ENCODE measurements at places on chromosomes 4 and X.

DNA sequence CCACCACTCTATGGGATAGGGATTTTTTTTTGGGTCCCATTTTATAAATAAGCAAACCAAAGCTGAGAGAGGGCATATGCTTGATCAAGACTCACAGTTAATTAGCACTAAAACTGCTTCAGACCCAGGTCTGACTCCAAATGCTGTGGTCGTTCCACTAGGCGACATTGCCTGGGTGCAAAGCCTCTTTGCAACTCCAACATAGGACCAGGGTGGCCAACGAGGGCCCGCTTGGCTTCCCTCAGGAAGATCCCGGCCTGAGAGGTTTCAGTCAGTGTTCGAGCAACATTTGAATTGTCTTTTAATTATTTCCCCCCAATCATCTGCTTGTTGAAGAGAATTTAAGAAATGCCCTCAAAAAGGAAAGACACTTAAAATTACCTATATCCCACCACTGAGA, 11.2 kb downstream of the PJA1 start:
- DNase-seq, result no peak

DNA sequence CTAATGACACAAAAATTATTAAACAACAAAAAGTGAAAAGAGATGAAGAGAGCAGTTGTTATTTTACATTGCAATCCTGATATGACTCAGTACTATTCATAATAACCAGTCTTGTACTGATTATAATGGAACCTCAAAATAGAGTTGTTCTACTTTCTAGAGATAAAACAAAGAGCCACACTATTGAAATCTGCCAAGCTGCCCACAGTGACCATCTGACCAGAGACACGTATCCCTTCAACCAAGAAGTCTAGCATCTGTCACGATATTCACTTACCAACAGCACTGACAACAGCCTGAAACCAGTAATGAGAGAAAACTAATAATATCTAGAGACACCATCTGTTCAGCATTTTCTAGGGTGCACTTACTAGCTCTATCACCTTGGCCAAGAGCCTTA, 466.7 kb downstream of the NKX6-1 start:
- no peak for DNase-seq

- DNase-seq, result no peak
Observed at GRCh38 chr4:118836301-118837120, 585 bp upstream of the SEC24D start.

- DNase-seq, result no peak
Observed at GRCh38 chrX:43968359-43968781, 4.8 kb downstream of the NDP start.

GRCh38 chrX:113947548-113947947, 636.3 kb upstream of the HTR2C start:
- no peak for DNase-seq

DNA sequence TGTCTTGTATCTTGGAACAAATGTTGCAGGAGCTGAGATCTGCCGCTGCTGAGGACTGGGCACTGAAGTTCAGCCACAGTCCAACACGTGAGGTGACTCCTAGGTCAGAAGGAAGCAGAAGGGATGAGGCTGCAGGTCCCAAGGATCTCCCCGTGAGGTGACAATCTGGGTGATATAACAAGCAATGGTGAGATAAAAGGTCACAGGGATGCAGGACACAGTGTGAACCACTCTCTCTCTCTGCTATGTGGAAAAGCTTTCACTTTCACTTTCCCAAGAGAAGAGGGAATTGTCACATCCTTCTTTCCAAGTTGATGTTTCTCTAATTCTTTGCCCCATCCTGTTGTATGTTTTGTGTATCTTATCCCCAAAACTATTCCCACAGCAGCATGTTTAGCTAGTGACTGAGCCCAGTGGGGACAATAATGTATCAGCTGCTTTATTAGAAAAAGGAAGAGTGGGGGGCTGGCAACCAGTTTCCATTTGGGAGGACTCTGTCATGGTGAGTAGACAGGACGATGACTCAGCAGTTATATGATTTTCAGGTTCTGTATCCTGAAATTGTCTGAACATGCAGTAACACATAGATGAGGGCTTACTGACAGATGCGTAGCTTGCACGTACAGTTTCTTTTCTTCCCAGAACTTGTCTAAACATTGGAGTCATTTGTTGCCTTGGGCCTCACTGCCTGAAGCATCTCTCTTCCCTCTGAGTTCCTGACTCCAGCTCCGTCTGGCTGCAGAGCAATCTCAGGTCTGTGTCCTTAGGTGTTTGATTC, 1415.8 kb upstream of the TENM3 start:
- DNase-seq, result no peak

GRCh38 chrX:28848707-28849106, 261.5 kb downstream of the IL1RAPL1 start:
- no peak for DNase-seq

DNA sequence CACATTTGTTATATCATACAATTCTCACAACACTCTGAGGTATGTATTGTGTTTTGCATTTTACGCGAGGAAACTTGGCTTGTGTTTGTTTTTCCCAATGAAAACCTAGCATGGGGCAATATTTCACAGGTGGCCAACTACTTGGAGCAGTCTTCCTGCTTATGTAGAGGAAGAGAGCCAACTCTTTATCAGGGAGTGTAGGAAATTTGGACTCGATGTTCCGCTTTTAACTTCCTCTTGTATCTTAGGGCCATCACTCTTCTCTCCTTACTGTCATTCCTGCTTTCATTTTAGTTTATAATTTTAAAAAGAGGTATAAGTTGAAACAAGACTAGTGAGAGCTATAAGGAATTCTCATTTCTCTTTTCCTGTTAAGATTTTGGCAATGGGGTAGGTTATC, 107.7 kb upstream of the RPS6KA3 start:
- DNase-seq, result no peak

DNA sequence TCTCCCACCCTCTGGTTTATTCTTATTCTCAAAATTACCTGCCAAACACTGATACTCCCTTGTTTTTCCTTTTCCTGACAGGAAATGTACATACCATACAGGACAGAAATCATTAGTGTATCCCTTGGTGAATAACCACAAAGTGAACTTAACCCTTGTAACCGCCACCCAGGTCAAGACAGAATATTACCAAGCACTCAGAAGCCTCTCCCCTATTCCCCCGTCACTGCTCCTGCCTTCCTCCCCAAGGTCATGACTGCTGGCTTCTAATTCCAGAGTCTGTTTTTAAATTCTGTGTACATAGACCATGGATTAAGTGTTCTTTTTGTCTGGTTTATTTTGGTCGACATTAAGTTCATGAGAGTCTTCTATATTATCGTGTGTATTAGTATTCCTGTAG, 37.7 kb downstream of the HTT start:
- DNase-seq, result no peak

DNA sequence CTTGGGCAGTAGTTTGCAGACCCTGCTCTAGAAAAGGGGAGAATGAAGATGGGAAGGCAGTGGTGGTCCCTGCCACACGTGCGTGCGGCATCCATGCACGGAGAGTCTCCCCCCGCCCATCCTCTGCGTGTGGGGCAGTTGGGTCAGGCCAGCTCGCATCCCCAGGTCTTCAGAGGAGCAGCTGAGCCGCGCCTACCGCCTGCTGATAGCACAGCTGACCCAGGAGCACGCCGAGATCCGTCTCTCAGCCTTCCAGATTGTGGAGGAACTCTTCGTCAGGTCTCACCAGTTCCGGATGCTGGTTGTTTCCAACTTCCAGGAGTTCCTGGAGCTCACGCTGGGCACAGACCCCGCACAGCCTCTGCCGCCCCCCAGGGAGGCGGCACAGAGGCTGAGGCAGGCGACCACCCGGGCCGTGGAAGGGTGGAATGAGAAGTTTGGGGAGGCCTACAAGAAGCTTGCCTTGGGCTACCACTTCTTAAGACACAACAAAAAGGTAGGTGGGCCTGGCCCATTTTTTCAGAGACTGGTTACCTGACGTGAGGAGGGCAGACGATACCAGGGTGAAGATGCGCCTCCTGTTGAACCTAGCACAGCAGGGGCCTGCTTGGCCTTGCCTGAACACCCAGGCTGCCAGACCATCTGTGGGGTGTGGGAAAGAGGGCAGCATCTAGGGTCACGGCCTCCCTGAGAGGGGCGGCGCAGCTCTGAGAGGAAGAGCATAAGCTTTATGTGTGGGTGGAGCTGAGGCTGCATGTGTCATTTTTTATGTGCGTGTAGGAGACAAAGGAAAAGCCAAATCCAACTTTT, 2.6 kb downstream of the UVSSA start:
- DNase-seq, result no peak

DNA sequence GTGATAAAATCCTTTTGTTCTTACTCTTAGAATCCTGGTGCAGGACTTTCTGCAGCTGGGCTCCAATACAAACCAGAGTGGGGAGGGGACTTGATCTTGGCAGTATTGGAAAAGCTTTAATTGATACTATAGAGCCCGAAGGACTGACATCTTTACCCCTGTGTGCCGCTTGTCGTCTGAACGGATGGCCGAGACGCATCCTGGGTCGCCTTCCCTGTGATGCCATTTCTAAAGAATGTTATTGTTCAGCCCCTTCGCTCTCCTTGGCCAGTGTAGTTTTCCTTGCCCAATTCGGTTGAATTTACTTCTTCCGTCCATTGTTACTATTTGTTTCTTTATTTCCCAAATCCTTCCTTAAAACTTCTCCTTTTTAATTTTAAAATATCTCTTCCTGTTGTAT, 80.9 kb downstream of the CLDN34 start:
- DNase-seq, result no peak

DNA sequence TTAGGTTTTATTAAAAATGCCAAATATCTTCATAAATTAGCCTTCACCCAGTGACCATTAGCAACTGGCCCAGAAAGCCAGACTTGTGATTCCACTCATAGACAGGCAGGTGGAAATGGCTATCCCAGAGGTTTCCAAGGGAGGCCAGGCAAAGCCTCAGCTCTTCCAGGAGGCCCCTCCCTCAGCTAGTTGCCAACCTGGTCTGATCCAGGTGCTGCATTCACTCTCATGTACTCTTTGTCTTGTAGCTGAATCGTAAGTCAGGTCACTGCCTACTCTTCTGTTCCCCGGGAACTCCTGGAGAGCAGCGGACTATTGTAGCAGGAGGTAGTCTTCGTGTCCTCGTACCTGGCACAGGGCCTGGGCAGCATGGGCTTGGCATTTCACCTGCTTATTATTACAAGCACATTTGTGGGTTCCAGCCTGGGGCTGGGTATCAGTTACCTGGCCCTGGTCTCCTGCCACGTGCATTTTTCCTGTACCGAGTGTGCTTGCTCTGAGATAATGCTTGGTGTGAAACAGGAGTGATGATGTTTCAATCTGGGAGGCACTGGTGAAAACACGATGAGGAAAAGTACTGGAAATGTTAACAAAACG, 101.6 kb downstream of the FAM193A start:
- DNase-seq, result no peak

GRCh38 chrX:49166914-49167739, 4.6 kb downstream of the MAGIX start:
- DNase-seq, result no peak

DNA sequence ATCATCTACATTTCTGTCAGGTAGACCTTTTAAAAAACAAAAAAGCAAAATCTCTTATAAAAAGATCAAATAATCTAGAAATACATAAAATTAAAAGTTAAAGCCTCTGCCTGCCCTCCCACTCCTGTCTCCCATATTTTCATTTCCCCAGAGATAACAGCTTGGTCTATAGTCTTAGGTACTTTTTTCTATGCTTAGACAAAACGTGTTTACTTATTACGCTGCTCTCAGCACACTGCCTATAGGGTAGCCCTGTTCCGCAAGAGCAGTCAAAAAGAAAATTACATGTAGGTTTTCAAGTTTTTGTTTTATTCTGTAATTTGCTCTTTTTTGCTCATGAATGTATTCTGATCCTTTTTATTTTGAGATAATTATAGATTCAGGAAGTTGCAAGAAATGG, 73.3 kb downstream of the TAF1 start:
- DNase-seq, result no peak

DNA sequence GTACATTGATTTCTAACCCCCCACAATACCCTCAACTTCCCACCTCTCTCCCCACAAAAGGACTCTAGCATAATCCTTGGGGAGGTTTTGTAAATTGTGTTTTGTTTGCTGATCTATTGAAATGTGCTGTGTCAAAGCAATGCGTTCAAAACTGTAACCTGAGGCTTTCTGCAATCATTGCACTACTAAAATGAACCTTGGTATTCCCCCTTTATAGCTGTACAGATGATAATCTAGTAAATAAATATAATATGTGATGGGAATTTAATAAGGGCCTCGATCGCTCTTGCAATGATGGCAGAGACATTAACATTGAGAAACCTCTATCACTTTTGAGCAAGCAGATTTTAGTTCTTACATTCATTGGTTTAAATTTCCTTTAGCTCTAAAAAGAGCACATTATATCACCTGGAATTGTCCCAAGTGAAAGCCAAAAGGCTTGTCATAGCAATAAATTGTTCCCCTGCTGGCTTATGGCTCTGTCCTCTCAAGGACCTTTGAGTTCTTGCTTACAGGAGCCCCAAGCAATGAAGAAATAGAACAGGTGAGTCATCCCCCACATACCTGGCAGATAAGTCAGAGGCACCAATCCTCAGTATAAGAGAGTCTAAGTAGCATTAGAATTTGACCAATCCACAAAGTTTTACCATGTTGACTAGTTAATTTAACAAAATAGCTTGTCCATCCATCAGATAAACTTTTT, 18.4 kb upstream of the ACE2 start:
- DNase-seq, result no peak

- DNase-seq, result no peak
Observed at GRCh38 chrX:85004255-85004654, 578 bp downstream of the APOOL start.

DNA sequence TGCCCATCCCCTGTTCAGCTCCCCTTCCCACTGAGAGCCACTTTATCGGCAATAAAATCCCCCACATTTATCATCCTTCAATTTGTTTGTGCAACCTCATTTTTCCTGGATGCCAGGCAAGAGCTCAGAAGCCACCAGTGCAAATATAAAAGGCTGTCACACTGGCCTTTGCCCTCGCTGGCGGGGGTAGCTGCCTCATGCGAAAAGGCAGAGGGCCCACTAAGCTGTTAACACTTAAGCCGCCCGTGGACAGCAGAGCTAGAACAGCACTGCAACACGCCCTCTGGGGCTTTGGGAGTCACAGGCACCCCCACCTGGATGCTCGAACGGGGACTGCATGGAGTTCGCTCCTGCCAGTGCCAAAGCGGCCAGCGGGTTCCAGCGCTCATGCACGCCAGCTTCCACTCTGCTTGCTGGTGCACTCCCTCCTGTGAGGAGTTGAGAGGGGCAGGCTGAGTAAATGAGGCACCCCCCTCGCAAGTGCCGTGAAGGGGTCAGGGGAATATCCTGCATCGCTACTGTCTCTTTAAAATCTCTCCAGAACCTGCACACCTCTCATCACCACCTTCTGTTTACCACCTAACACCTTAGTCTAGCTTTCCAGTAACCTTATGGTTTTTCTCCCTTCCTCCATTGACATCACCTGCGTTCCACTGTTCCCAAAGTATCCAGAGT, 99.5 kb downstream of the SORBS2 start:
- DNase-seq, result no peak

DNA sequence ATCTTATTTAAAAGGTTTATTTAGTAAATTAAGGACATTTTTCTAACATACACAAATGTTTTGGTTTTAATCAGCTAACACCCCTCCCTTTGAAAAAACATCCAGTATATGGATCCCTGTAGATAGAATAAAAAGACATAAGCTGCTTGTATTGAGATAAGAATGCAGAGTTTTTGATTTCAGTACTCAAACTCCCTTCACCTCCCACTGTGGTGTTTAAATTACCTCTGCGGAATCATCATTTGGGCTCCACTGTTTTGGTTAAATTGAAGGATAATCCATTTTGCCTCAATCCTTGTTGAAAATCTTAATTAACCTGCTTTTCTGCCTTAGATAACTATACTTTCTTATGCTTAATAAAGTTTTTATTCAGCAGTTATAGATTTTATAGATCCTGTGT, 27.6 kb downstream of the USP53 start:
- DNase-seq, result no peak

GRCh38 chr4:115159141-115159540, 45.7 kb upstream of the NDST4 start:
- no peak for DNase-seq

All from cerebellar nuclear complex (tissue), 1 donor.